A172 (cell line): ENCODE measurements at places on chromosomes 11 and 22.

GRCh38 chr22:30922151-30922611 lies 46.4 kb downstream of the MORC2 start:
- DNase-seq: no peak

DNA sequence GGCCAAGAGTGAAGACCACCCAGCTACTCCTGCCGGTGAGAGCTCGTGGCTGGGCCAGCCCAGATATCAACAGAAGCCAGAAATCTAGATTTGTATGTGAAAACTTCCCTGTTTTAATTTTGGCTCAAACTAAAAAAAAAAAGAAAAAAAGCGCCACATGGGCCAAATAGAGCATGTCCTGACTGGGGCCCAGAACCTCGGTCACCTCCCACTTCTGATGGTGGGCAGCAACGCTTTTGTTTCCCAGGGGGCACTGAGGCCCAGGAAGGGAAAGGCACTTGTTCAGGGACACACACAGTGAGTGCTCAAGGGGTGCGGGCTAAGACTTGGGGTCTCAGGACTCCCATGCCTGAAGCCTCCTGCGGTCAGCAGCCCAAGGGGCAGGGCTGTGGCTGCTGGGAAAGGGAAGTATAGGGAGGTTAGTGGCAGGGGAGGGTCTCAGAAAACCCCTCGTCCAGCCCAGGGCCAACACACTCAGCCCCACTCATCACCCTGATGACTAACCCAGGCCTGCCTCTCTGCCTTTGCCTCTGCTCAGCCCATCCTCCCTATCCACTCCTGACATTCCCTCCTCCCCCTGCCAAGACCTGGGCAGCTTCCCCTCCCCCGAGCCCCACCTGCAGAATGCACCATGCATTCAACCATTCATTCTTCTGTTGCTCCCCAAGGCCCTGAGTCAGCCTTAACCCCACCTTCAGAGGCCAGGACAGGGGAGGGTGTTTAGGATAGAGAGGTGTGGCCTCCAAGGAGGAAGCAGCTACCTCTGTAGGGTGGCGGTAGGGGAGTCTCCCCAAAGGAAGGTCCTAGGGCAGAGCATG lies 30.0 kb upstream of the TCF20 start:
- DNase-seq: no peak

GRCh38 chr22:49295851-49296560 lies 531.7 kb downstream of the BRD1 start:
- DNase-seq: no peak

- DNase-seq: no peak
These were observed 87.4 kb downstream of the EIF3M start for GRCh38 chr11:32671051-32671450.

DNA sequence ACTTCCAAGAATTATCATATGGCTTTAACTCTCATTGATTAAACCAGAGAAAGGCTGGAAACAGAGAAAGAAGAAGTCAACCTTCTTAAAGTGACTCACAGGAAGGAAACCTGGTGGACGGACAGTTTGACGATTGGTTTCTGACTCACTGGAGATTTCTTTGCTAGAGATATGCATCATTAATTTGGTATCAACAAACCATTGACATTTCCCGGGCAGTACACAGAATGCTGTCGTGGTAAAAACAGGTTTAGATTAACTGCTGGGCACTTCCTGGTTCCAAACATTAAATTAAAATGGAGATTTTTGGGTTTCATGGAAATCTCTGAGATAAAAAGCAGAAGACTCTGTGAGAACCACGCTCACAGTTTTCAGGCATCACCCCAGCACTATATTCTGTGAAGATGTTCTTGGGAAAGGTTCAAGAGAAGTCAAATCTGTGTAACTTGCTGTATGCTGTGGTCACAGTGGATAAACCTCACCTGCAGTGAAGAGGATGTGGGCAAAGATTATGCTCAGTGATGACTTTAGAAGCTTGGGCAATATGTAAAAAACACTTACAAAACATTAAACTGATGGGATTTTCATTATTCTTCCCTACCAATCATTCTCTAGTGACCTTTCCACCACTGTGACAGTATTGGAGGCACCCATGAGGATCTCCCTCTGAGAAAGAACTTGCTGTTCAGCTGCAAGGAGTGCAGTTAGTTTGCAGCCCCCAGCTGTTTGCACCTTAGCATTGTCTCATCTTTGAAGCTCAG lies 61.1 kb upstream of the CD44 start:
- peak; percentile 59 for DNase-seq

GRCh38 chr11:69501891-69502860 lies 20.7 kb downstream of the LINC01488 start:
- DNase-seq: peak; percentile 36

DNA sequence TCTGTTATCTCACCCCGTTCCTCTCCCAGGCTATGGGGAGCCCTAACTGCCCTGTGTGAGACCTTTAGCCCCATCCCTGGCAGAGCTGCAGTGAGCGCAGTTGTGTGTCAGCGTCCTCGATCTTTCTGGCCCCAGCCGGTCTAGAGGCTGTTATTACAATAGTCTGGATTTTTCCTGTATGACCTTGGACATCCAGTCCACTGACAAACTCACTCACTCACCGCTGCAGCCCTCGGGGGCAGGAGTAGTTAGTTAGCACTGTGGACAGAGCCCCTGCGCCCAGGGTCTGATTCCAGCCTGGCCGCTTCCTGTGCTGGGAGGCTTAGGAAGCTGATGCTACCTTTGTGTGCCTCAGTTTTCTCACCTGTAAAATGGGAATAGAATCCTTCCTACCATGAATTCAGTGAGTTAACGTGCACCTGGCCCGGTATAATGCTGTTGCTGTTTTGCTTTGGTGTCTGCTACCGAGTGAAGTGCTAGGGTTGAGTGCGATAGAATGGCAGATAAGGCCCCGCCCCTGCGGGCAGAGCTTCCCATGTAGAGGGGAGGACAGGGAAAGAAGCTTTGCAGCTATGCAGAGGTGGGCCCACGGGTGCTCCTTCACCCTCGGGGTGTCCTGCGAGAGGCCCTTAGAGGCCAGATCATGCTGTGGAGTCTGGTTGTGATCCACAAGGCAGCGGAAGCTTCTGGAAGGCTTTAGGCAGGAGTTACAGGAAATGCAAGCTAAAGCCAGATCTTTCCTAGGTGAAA lies 3.0 kb downstream of the LRP5 start:
- DNase-seq: peak; percentile 31

DNA sequence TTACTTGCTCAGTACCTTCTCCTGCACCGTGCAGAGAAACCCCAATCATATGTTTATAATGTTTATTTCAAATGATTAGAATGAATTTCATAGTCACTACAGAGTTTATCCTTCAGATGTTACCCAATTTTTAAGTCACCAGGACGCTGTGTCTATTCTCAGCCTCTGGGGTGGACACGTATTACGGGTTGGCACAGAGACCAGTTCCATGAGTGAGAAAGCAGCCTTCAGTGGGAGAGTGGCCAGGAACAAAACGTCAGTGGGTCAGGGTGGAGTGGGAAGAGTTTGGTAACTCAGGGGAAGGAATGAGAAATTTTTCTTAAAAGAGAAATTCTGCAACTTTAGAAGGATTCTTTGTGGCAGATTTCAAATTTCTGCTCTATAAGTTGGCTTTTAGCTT lies 77.1 kb upstream of the MTMR2 start:
- DNase-seq: no peak
